ENCODE measurements at places on chromosomes 12 and 14.

GRCh38 chr12:712172-712863, 40.1 kb upstream of the WNK1 start:
- DNase-seq = no peak

DNA sequence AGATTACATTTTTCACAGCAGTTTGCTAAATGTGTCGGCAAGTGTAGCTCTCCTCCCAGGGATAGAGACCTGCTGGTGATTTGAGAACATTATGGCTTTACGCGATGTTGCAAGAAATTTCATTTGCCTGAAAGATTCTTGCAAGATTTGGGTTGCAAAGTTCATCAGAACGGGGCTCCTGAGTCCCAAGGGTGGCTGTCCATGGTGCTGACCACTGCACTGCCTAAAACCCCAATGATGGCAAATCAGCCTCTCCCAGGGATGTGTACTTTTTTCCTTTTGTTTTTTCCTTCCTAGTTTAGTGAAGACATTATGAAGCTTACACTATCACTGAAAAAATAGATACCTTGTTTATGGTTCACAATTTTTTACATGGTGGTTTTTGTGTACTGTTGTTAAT, 85.4 kb downstream of the WSCD2 start:
- no peak for DNase-seq

GRCh38 chr14:56805201-56805991, 4.9 kb downstream of the OTX2 start:
- no peak for DNase-seq

GRCh38 chr12:14390449-14390848, 25.0 kb downstream of the ATF7IP start:
- DNase-seq = no peak

GRCh38 chr12:19647806-19648556, 208.7 kb downstream of the AEBP2 start:
- no peak for DNase-seq

GRCh38 chr12:46209170-46209569, 59.7 kb downstream of the SLC38A1 start:
- DNase-seq = peak; percentile 43
